Smooth muscle cell of trachea (primary cell): ENCODE measurements at places on chromosomes 12 and 14. TPM values are rescaled to one million over a fixed set of nuclear protein-coding genes. Genes with fewer than 3 reads are reported as not detected.

LRRC43 gene
- total RNA-seq: 1.0 and 3.3 TPM in 2 replicates

LPAR5 gene
- total RNA-seq: not detected in 2 replicates

MSI1 gene
- not detected in 2 replicates for total RNA-seq

TMTC2 gene
- 11.1 and 12.4 TPM in 2 replicates for total RNA-seq

ARHGEF25 gene
- 24.4 and 51.1 TPM in 2 replicates for total RNA-seq

LTBP2 gene
- 165 and 248 TPM in 2 replicates for total RNA-seq

GDF3 gene
- total RNA-seq: not detected in 2 replicates

LMNTD1 gene
- total RNA-seq: 0.44 TPM in 1 of 2 replicates, not detected in the other

ARHGEF40 gene
- total RNA-seq: 55.2 and 59.9 TPM in 2 replicates

HPD gene
- total RNA-seq: 0.66 and 1.3 TPM in 2 replicates

VASH1 gene
- total RNA-seq: 3.1 and 6.3 TPM in 2 replicates

GATC gene
- 17.4 and 23.4 TPM in 2 replicates for total RNA-seq

SERPINA12 gene
- total RNA-seq: not detected in 2 replicates

SLC5A8 gene
- not detected in 2 replicates for total RNA-seq

PACS2 gene
- total RNA-seq: 52.7 and 83.0 TPM in 2 replicates

PTGER2 gene
- 26.3 and 34.5 TPM in 2 replicates for total RNA-seq

SVOP gene
- total RNA-seq: not detected in 2 replicates

KCNMB4 gene
- 0.17 and 0.44 TPM in 2 replicates for total RNA-seq

TEDC1 gene
- total RNA-seq: 2.8 and 9.3 TPM in 2 replicates

DAO gene
- total RNA-seq: not detected in 2 replicates

SOS2 gene
- total RNA-seq: 13.9 and 26.0 TPM in 2 replicates

SFSWAP gene
- total RNA-seq: 20.0 and 21.7 TPM in 2 replicates
